ENCODE measurements at places on chromosomes 7 and 10. TPM values are rescaled to one million over a fixed set of nuclear protein-coding genes. Genes with fewer than 3 reads are reported as not detected.

The CYP26C1 gene
- 0.77 TPM for total RNA-seq

- DNase-seq: no peak
Measured at GRCh38 chr7:28575241-28575643, 162.9 kb downstream of the CREB5 start.

DNA sequence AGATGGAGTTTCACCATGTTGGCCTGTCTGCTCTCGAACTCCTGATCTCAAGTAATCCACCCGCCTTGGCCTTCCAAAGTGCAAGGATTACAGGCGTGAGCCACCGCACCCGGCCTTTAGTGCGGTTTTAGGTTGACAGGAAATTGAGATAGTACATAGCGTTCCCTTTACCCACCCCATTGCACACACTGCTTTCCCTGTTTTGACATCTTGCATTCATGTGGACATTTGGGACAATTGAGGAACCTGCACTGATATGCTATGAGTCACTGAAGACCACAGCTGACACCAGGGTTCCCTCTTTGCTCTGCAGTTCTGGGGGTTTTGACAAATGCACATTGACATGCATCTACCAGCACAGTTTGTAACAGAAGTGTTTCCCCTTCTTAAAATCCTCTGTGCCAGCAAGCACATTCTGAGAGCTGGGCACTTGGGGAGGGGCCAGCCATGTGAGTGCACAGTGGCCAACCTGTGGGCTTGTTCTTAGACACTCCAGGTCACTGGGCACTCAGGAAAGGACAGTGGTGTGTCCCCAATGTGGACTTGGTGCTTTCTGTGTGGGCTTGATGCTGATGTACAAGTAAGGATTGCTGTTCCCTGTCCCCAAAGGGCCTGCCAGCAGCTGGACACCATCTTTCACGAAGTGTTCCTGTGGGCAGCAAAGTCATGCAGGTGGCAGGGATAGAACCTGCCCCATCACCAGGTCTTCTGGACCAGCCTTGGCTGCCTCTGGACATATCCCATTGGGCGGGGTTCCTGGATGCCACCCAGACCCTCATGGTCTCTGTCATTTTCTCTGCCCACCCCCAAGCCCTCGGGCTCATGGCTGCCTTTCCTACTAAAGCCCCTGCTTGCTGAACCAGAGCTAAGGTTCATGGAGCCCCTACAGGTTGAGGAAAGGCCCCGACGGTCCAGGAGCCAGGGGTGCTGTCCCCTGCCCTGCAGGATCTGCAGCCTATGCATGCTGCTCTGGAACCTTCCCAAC, 579.8 kb downstream of the GLRX3 start:
- no peak for DNase-seq

DNA sequence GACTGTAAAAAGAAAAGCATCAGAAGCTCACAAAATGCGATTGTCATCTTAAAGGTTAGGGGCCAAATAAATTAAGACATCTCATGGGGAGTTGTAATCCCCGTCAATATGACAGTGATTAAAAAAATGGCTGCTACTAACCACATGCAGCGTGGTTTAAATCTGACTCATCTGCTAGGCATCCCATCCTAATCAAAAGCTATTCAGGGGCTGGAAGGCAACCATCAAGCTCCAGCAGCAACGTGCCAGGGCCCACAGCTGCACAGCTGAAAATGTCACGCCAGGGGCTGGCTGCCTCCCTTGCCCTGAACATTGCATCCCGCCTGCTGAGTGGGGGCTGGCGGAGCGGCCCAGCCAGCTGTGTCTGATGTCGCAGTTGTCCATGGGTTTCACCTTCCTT, 66.3 kb upstream of the FRMD4A start:
- DNase-seq: peak; percentile 83

DNA sequence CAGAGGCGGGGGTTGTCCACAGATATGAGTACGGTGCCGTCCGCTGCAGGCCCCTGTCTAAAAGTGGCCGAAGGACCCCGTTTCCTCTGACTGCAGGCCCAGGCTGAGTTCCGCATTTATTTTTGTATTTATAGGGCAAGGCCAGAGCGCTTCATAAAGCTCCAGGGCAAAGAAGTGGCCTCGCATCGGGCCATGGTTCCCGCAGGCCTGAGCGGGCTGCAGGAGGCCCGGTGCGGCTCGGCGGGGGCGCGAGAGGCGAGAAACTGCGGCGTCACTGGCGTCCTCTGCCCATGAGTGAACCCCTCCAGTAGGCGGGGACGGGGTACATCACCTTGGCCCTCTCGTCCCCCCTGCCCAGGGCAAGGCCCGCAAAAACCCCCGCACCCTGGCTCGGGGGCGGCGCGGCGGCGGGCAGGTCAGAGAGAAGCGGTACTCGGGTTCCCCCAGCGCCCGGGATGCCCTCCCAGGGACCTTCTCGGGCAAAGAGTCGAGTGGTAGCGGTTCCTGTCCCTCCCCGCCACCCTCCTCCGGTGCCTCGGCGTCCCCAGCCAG, 355.7 kb downstream of the DNAJB6 start:
- no peak for DNase-seq

The NRG3 gene
- total RNA-seq: 8.2 TPM

The UPK3BL2 gene
- 0.90 TPM for total RNA-seq

- DNase-seq: peak; percentile 50
Measured at GRCh38 chr7:50751146-50751545, 31.6 kb downstream of the GRB10 start.

The SMKR1 gene
- total RNA-seq: 0.13 TPM

GRCh38 chr10:132784866-132785722, 853 bp downstream of the NKX6-2 start:
- DNase-seq: no peak

GRCh38 chr7:150686030-150686631, 625 bp downstream of the GIMAP2 start:
- peak; percentile 27 for DNase-seq

The ACBD7 gene
- total RNA-seq: 3.1 TPM

Measured in dermis microvascular lymphatic vessel endothelial cell (primary cell).